ENCODE measurements at places on chromosomes 1 and 21.

DNA sequence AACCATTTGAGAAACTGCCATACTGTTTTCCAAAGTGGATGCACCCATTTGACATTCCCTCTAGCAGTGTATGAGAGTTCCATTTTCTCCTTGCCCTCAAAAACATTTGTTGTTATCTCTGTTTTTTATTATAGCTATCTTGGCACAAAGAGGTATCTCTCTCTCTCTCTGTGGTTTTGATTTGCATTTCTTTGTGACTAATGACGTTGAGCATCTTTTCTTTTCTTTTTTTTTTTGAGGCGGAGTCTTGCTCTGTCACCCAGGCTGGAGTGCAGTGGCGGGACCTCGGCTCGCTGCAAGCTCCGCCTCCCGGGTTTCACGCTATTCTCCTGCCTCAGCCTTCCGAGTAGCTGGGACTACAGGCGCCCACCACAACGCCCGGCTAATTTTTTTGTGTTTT, 17.4 kb upstream of the ZMYM6 start:
- no peak for DNase-seq

GRCh38 chr21:41095983-41096382, 72.0 kb upstream of the BACE2 start:
- no peak for DNase-seq

GRCh38 chr1:101188331-101188730, 48.5 kb upstream of the S1PR1 start:
- DNase-seq: no peak

DNA sequence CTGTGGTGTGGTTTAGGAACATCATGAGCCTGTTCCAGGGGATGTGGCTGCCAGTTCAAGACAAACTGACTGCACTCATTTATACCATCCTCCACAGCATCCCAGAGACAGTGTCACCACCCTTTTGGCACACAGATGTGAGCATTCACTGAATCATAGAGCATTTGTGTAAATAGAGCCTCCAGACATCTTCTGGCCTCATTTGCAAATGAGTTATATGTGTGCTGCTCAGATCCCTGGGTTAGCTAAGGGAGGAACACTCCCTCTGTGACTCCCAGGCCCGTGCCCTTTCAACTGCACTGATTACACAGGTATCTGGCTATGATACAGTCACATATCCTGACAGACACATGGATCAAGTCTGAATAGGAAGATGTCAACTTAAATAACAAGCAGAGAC, 351.5 kb upstream of the PLD5 start:
- DNase-seq: no peak

- DNase-seq: no peak
Measured at GRCh38 chr1:44881011-44881632, 38.1 kb upstream of the PTCH2 start.

GRCh38 chr1:184296466-184297243, 90.2 kb upstream of the C1orf21 start:
- DNase-seq: no peak

DNA sequence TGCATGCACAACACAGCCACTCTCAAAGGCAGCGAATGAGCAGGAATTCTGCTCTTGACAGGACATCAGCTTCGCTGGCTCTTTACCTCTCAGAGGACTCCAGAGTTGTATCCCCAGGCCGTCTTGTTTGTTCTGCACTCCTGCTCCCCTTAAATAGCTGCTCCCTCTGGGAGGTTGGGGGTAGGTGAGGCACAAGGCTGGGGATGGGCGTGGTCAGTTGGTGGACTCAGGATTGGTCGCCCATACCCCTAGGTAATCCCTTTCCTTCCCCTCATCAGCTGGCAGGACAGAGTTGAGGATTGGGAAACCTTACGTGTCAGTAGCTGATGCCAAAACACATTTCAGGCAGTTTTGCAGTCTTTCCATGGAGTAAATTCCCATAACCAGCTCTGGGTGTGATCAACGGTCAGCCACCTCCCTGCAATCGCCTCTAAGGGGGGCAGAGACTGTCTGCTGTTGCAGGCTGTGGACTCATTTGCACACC, at the start of gene PLA2G2A:
Gene PLA2G2A, minus strand, starts transcription at position 125 of the 484 bp plus-strand sequence. CDS start 845 bp downstream, outside the sequence.
- DNase-seq: no peak

- no peak for DNase-seq
Measured at GRCh38 chr1:45266151-45266801, 59.9 kb upstream of the ZSWIM5 start.

GRCh38 chr1:236759252-236759859, 35.7 kb upstream of the MTR start:
- DNase-seq: no peak

DNA sequence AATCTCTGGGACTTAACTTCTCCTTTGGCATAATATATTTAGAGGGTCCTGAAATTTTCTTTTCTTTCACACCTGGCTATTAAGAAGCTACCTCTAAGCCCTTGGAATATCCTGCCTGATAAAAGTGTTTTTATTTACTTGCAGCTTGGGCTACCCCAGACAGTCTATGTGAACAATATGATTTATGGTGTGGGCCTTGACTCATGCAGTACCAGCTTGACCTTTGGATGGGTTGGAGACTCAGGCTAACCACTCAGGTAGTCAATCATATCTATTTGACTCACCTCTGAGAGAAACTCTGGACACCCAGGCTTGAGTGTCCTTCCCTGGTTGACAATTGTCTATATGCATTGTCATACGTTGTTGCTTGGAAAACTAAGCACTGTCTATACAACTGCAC, 13.4 kb upstream of the PGBD2 start:
- no peak for DNase-seq

DNA sequence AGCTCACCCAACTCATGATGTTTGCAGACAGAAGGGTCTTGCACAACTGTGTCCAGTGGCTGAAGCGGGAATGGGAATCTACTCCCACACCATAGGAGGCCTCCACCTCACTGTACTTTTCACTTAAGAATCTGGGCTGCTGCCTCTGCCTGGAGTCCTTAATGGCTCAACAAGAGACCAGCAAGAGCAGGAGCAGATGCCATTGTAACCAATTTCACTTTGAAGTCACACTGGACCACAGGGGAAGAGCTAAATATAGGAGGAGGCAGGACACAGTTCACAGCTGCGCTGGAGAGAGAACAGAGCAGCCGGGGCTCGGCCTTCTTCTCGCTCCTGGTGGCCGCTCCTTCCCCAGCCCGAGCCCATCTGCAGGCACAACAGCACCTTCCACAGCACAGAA, 120.4 kb downstream of the SIPA1L2 start:
- DNase-seq: no peak

DNA sequence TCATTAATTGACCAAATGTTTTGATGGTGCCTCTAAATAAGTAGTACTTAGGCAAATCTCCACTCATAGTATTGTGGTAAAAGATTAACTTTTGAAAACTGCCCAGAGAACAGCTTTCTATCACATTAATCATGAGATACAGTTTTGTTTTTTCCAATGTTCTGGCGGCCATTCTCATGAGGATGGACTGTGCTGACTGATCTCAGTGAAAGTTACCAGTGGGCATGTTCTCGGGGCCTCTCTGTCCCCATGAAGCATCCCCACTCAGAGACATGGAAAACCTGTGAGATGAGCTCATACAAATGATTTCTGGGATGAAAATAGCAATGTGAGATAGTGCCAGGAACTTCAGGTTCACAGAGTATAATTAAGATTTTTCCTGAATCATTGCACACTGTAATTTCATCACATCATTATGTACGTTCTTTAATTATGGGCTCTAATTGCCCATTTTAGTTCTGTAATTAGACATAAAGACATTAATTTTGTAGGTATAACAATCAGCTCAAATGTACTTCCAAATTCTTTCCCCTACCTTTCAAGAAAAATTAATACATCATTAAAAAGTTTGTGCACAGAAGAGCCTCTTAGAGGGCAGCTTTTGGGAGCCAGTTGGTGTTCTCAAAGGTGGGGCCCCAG, 40.5 kb downstream of the DDR2 start:
- no peak for DNase-seq

GRCh38 chr1:45789601-45790000, 13.8 kb upstream of the MAST2 start:
- no peak for DNase-seq

- DNase-seq: no peak
Measured at GRCh38 chr1:31548534-31548906, 27.8 kb upstream of the TINAGL1 start.

DNA sequence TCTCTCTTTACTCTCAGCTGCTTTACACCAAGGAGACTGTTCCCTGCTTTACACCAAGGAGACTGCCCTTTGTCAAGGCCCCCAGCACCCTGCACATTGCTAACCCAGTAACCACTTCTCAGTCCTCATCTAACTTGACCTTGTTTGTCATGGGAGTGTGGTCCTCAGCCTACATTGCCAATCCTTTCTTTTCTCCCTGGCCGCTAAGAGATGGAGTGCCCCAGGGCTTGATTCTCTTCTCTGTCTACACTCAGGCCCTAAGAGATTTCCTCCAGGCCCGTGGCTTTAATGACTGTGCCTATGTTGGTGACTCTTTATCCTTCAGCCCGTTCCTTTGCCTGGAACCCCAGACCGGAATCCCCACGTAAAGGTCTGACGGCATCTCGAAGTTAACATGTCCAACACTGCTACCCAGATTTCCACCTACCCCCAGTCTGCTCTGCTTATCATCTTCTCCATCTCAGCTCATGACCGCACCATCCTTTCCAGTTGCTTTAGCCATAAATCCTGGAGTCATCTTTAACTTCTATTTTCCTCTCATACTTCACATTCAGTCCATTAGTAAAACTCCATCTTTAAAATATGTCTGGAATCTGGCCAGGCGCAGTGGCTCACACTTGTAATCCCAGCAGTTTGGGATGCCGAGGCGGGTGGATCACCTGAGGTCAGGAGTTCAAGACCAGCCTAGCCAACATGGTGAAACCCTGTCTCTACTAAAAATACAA, 9.5 kb upstream of the SEMA4A start:
- DNase-seq: no peak

DNA sequence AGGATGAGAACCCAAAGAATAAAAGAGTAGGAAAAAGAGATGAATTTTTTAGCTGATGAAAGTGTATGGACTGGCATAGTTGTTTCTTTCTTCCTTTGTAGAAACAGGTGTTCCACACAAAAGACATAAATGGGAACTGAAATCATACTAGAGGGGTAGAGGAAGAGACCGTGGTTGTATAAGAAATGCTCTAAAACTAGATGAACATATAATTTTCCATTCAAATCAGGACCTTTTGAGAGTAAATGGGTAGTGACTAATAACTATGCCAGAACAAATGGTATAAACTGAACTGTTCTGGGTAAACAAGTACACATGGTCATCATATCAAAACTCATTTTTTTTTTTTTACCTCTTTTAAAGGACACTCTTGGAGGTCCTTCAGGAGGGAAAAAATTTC, 344.2 kb downstream of the VAV3 start:
- DNase-seq: no peak

DNA sequence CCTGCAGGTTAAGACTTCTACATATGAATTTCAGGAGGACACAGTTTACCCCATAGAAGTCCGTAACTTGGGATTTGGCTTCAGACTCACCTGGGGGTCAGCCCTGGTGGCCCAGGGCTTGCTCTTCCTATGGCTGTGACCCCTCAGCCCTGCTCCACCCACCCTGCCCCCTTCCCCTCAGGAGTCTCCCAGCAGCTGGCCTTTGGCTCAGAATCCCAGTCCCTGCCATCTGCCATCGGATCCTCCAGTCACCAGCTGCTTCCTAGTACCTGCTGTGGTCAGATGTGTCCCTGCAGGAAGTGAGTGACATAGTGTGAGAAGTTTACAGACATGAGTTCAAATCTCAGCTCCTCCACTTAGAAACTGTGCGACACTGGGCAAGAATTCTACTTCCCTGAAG, 332.6 kb downstream of the NPHP4 start:
- DNase-seq: no peak

DNA sequence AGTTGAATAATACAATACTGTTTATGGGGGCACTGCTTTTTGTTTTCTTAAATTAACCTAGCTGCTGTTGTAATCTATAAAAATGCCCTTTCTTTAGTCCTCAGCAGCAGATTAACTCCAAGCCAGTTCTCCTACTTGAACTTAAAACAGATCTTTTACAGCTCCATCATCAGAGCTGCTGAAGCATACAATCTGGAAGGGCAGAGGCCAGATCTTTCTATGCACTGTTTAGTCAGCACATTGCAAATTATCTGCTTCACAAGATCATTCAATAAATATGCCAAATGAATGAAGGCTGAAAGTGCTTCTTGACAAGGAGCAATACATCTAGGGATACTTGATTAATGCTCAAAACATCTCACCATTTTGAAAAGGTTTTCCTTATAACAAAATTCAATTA, 115.8 kb downstream of the PLPPR5 start:
- no peak for DNase-seq

- DNase-seq: no peak
Measured at GRCh38 chr21:31145274-31145673, 107.0 kb upstream of the KRTAP19-8 start.

DNA sequence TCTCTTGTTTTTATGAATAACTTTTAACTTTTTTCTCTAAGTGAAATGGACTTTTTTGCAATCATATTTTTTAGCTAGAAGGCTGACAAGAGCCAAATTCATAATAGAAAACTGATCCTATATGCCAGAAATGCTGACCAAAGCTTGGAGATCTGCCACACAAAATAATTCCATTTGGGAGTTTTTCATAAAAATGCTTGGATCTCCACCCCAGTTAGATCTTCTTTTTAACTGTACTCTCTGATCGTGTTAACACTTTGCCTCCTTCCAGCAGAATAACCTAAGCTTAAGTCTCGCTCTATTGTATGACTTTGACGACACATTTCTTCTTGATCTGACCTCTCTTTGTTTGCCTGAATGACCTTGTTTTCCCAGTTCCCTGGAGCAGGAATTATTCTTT, 16.8 kb downstream of the FLG2 start:
- no peak for DNase-seq

DNA sequence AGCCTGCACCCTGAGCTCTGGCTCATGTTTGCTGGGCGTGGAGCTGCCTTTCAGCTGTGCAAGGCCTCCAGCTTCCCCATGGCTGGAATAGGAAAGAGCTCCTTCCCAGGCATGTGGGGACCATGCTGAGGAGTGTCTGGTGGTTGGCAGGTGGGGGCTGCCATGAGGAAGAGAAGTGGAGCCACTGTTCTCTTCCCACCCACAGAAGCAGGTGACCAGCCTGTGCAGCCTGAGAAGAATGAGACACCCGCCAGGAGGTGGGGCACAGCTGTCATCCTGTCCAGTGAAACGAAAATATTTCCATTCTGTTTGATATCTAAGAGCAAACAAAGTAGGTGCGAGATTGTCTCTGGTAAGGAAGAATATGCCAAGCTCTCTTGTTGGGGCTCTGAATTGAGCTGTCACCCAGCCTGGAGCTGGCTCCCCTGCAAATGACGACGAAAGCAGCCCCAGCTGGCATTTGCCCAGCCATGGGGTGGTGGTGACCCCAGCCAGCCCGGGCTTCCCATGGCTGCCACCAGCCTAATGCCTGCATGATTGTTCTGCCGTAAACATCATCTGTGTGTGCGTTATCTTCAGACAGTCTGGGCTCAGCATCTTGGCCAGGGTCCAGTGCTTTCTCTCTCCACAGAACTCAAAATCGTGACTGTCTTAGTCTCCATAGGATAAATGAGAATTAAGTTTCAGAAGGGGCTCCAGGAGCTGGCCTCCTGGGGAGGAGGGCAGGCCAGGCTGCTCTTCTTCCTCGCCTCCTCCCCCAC, 429.8 kb upstream of the VAMP3 start:
- no peak for DNase-seq

DNA sequence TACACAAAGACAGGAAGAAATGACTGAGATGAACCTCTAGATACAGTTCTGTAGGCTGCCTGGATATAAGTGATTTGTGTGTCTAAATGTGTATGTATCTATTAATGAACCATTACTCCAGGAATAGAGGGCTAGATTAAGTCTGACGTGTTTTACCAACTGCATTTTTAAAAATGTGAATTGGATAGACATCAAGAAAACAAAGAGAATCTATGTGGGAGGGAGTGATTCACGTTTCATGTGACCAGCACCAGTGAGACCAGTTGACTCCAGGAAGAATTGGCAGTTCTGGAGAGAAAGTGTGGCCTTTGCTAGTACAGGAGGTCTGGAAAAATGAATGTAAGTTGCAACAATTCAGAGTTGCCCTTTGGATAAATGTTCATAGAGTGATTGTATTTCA, 53.4 kb upstream of the RGS21 start:
- no peak for DNase-seq

Measured in stimulated activated naive CD8-positive, alpha-beta T cell treated with anti-CD3 and anti-CD28 coated beads, Interleukin-15, amount 100 ng/mL, for 72 hours (primary cell).